ENCODE measurements at places on chromosomes 3 and 15. TPM values are rescaled to one million over a fixed set of nuclear protein-coding genes. Genes with fewer than 3 reads are reported as not detected.

The SMCO1 gene
- not detected for total RNA-seq

The FRMD5 gene
- total RNA-seq: 0.13 TPM

The DPPA4 gene
- not detected for total RNA-seq

The ALAS1 gene
- 134 TPM for total RNA-seq

The SPATA12 gene
- total RNA-seq: not detected

- DNase-seq: no peak
Observed at GRCh38 chr3:172777901-172778300, 27.4 kb downstream of the ECT2 start.

GRCh38 chr15:84904419-84904818 lies 20.0 kb downstream of the SLC28A1 start:
- no peak for DNase-seq

DNA sequence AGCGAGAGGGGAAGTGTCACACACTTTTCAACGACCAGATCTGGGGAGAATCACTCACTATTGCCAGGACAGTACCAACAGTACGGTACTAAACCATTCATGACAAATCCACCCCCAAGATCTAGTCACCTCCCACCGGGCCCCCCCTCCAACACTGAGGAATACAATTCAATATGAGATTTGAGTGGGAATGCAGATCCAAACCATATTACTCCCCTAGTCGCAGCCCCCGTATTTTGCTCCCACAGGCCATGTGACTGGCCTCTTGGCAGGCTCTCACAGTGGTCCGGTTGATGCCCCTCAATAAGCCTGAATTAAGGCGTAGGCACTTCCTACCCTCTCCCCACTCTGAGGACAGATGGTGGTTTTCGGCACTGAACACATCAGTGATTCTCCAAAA lies 45.4 kb upstream of the PYDC2 start:
- no peak for DNase-seq
